Mammary epithelial cell (primary cell): ENCODE measurements at places on chromosomes 7 and 10. TPM values are rescaled to one million over a fixed set of nuclear protein-coding genes. Genes with fewer than 3 reads are reported as not detected.

DNA sequence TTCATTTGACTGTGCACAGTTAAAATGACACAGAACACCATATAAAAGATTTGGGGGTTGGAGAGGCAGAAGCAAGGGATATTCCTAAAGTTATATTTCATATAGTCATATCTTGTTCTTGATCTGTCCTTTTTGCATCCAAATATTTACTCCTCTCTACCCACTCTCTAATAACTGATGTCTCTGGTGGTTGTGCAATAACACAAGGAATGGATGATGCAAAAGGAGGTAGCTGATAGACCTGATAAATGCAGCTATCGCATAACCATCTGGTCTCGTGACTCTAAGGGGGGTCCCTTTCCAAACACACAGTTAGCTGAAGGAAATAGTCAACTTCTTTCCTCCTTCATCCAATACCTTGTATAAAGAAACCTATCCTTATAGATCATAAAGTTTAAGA, 123.1 kb downstream of the POLR1F start:
- no peak for DNase-seq

DNA sequence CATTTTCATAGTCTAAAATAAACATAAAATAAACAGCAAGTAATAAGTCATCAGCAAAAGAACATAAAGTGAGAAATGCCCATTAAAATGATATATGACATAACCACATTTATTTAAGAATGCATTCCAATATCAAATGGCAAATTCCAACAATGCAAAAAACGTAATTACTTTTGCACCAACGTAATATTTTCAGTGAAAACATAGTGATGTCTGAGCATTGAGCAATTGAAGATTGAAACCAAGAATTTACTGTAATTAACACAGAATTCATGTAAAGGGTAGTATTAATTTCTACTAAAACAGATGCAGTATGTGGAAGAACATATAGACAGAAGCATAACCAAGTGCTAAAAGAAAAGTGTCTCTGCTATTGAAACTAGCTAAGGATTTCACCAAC, 123.0 kb upstream of the TNS3 start:
- no peak for DNase-seq

CBLL1 gene
- 26.9 and 30.9 TPM in 2 replicates for total RNA-seq

SPDYE16 gene
- total RNA-seq, result under 0.01 TPM

VPS37D gene
- total RNA-seq, result 1.1 and 2.2 TPM in 2 replicates
